ENCODE measurements at places on chromosomes 16 and 17.
A peak's percentile ranks its signal among the peaks of the same experiment; 100 is the strongest.

DNA sequence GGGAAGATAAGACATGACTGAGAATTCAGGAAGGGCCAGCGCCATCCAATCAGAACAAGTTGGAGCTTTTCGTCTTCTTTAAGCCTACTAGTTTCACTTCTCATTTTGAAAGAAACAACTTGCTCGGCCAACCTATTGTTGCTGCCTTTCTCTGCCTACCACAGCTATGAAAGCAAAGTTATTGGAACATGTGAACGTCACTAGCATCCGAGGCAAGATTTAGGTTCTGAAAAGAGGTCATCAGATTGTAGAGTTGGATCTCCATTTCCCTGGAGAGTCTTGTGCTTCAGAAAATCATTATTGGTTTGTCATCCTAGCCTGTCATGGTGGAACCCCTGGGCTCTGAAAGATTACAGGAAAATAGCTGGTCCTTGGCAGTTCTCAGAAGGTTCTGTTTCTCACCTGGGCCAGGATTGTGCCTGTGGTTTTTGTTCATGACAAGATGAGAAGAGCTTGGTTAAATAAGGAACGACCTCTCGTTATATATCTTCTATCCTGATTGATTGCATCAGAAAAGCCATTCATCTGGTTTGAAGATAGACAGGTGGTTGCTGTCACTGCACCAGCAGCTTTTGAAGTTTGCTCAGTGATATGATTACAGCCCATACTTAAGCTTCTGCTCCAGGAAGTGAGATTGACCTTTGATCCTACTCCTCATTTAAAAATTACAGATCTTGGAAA lies 25.3 kb downstream of the CDH13 start:
- no peak for DNase-seq

DNA sequence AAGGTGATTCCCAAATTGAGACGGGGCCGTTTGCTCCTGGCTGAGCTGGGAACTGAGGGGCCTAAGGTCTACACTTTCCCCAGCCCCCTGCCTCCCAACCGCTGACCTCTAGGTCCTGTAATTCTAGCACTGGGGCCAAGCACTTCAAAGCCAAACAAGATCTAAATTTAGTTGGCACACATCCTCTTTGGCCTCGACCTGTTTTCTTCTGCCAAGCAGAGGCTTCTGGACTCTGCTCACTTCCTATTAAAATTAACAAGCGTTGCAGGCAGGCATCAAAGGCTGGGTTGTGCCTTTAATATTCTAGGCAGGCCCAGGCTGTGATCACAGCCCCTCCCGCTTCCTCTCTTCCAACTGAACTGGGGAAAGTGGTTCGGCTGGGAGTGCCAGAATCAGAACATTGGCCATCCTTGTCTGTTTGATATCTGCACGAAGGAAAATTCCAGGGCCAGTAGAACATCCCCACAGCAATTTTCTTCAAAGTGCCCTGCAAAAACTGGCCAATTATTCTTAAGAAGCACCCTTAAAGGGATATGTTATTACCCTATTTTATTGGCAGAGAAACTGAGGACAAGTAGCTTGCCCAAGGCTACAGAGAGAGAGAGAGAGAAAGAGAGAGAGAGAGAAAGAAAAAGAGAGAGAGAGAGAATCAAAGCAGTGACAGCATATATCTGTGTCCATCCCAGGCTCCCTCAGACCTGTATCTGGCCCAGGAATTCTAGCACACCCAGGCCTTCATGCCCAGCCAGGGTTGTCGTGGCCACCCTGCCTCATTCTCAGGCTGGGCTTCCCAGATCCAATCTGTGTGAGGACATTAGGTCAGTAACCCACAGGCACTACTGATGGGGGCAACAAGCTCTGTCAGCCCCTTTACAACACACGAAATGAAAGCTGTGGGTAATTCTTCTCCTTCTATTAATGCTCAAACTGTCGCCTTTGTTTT lies 12.8 kb upstream of the MT4 start:
- DNase-seq = no peak

DNA sequence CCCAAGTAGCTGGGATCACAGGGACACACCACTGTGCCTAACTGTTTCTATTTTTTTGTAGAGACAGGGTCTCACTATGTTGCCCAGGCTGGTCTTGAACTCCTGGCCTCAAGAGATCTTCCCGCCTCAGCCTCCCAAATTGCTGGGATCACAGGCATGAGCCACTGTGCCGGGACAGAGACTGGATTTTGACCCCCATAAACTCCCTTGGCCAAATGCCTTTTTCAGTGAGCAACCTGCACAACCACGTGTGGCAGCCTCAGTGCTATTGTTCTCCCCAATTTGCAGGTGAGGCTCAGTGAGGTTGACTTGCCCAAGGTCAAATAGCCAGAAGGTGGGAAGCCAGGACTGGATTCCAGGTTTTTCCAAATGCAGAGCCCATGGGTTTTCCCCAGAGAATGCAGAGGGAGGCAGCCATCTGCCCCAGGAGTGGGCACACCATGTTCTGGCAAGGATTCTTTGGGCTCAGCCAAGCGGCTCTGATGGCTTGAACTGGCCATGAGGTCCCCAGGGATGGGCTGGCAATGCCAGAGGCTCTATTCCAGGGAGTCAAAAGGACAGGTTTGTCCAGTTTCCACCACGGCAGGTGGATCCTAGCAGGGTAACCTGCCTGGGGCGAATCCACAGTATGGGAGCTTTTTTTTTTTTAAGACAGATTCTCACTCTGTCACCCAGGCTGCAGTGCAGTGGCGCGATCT lies 1.8 kb downstream of the IL27 start:
- no peak for DNase-seq

DNA sequence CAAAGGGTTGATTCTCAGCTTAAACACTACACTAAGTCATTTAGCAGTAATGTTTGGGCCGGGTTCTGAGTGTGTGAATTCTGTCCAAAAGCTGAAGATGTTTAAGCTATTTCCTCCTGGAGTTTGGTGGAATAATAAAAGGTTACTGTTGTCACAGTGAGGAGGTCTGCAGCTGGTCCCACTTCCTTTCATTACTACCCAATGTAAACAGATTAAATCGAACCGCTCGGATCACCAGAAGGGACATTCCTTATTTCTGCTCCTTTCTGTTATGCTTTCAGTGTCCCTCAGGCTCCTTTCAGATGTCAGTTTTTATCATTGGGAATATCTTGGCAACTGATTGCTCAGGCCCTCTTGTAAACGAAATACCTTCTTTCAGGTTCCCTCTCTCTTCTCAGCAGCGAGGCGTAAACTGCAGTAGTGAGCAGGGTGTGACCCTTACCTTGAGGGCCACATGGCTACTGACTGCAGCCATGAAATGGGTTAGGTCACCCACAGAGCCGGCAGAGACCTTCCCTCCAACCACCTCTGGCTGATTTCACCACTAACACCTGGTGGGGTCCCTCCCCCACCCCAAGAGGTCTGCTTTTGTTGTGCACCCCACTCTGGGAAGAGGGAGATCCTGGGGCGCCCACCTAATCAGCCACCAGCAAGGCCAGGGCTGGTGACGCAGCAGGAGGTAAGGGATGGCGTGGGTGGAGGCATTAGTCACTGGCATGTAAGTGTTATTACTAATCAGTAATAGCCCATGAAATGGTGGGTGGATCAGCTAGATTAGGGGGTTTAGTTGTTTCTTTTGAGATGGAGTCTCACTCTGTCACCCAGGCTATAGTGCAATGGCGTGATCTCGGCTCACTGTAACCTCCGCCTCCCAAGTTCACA lies 117.6 kb downstream of the VPS53 start:
- DNase-seq = no peak

- DNase-seq = no peak
These were observed 198.6 kb downstream of the AATF start for GRCh38 chr17:37147301-37147812.

- no peak for DNase-seq
These were observed at the start of gene ITGB4 for GRCh38 chr17:75720656-75721462. ITGB4 (plus strand) TSS chr17:75721459; CDS start chr17:75724704, 3,245 bp downstream.

DNA sequence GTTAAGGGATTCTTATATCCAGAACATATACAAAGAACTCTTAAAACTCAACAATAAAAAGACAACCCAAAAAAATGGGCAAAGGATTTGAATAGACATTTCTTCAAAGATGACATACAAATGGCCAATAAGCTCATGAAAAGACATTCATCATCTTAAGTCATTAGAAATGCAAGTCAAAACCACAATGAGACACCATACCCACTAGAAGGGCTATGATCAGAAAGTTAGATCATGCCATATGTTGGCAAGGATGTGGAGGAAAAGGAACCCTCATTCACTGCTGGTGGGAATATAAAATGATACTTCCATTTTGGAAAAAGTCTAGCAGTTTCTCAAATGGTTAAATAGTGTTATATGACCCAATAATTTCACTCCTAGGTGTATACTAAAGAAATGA lies 9.4 kb downstream of the PLD6 start:
- no peak for DNase-seq

DNA sequence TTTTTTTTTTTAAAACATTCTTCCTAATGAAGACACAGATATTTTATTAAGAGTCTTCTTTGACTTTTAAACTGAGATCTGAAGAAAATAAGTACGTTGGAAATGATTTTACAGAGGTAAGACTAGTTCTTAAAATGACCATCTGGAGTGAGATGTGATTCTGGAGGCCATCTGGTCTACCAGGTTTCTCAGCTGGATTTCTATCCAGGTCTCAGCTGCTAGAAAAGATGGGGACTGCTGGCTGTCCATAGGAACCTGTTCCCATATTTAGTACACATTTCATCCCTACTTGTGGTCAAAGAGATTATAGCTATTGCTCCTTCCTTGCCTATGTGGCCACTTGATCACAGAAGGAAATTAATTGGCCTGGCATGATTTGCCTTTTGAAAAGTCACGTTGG lies 12.2 kb downstream of the PMFBP1 start:
- no peak for DNase-seq

GRCh38 chr16:83258366-83258928 lies 549.3 kb upstream of the HSBP1 start:
- no peak for DNase-seq

- peak; percentile 88 for DNase-seq
These were observed 34.1 kb upstream of the SLC38A10 start for GRCh38 chr17:81328978-81329926.

DNA sequence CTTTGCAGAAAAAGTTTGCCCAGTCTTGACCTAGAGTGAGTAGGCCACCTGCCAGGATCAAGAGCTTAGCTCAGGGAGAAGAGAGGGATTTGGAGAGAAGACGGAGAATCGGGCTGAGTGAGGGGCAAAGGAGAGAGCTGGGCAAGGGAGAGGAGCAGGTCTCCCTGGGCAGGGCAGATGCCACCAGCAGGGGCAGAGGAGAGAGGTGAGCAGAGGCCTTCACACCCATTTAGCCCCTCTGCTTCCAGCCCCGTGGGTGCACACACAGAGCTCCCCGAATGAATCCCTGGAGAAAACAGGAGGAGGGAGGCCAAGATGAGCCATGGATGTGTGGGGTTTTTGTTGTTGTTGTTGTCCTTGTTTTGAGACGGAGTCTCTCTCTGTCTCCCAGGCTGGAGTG lies 29.2 kb downstream of the TBX4 start:
- no peak for DNase-seq

- DNase-seq = peak; percentile 93
These were observed 192.4 kb downstream of the SEC14L1 start for GRCh38 chr17:77332981-77333685.

GRCh38 chr16:22360963-22361659 lies 13.3 kb downstream of the CDR2 start:
- no peak for DNase-seq

GRCh38 chr17:76252040-76252954 lies 12.0 kb upstream of the RNF157 start:
- peak; percentile 96 for DNase-seq

- peak; percentile 100 for DNase-seq
These were observed 54.1 kb upstream of the BCAR1 start for GRCh38 chr16:75305364-75306098.

- no peak for DNase-seq
These were observed 21.8 kb downstream of the NAA60 start for GRCh38 chr16:3465301-3465700.

Measured in GM04504 (cell line).